ENCODE measurements at places on chromosomes 3 and 15. TPM values are rescaled to one million over a fixed set of nuclear protein-coding genes. Genes with fewer than 3 reads are reported as not detected.

ZNF501 gene
- 3.1 TPM for total RNA-seq

- DNase-seq, result peak; percentile 12
Measured at GRCh38 chr3:108590460-108590859, 938 bp downstream of the DZIP3 start.

- DNase-seq, result no peak
Measured at GRCh38 chr3:66037986-66038369, 740 bp downstream of the MAGI1 start.

- DNase-seq, result peak; percentile 45
Measured at GRCh38 chr15:63502843-63503738, 1.3 kb upstream of the USP3 start.

DNA sequence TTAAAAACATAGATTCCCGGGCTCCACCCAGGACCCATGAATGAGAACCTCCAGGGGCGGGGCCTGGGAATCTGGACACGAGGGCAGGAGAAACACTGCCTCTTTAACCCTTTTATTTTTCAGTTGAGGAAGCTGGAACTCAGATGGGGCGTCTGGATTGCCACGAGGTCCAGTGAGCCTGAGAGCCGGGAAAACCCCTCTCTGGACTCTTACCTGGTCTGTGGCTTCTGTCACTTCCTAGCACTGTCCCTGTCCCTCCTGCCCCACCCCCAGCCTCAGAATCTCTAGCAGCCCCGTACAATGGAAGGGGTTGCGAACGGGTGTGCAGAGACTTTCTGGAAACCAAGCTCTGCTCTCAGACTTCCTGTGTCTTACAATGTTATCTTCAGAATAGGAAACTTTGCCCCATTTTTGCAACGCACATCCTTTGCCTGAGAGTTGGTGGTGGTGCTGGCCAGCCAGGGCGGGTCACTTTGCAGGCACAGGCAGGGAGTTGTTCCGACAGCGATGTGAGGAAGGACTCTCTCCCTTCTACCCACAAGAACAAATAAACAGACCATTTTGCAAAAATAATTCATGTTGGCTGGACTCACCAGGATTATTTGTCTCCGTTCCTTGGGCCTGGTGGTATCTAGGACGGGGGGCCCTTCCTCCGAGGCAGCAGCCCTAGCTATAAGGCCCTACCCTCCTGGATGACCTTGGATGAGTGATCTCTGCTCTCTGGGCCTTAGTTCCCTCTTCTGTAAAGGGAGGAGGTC lies 59.1 kb downstream of the SMAD6 start:
- DNase-seq, result peak; percentile 31

All from M059J (cell line).